ENCODE measurements at places on chromosomes 6 and 20.

GRCh38 chr6:70180901-70181599 is 121.8 kb downstream of the COL9A1 start:
- DNase-seq: no peak

- no peak for DNase-seq
Observed at GRCh38 chr6:4362326-4362725, 227.0 kb upstream of the ECI2 start.

GRCh38 chr6:105759015-105759414 is 327.1 kb upstream of the PRDM1 start:
- DNase-seq: no peak

- no peak for DNase-seq
Observed at GRCh38 chr6:90764001-90764400, 177.1 kb upstream of the MAP3K7 start.

DNA sequence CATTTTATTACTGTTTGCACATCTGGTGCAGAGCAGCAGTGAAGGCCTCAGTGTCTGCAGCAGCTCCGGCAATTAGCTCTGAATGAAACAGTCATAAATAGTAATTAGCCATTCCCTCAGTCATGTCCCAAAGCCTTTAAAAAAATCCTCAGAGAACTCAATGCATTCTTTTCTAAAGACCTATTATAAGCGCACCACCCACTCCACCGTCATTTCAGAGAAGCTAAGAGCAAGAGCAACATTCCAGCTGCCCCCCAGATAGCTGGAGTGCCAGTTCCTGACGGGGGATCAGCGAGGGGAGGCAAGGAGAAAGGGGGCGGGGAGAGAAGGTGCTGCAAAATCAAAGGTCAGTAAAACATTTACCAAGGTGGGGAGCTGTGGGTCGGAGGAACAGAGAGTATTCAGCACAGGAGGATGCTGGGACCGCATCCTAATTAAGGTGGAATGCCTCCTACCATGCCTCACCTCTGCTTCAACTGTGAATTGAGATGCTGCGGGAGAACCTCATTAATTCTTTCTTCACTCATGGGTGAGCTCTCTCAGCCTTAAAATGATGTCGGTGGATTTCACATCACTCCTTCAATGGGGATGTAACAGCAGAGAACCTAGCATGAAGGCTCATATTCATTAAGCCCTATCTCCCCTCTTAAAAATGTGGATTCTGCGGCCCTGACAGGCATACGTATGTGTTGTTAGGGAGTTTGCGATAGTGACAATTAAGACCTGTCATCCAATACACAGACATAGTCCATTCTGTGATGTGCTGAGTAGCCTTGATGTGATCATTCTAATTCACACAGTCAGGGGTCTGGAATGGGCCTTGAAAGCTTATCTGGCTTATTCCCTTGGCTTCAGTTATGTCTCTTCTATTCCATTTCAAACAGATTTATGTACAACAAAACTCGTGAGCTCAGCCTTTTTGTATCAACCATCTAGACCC is 469.5 kb upstream of the NRSN1 start:
- DNase-seq: no peak

- DNase-seq: no peak
Observed at GRCh38 chr6:169897601-169898358, 146.4 kb downstream of the ERMARD start.

DNA sequence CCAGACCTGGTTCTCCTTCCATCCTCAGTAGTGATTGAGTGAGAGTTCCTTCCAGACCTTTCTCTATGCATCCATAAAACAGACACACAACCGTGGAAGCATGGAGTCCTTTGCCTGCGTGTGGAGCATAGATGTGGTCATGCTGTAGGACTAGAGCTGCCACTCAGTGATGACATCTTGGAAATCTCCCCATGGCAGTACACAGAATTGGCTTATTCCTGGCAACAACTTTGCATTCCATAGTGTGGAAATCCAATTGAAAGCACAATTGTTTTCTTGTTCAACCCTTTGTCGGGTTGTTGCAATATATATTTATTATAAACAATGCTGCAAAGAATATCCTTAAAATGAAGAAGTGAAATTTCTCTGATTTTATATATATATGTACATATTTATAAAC is 547.8 kb downstream of the CDH26 start:
- DNase-seq: no peak

DNA sequence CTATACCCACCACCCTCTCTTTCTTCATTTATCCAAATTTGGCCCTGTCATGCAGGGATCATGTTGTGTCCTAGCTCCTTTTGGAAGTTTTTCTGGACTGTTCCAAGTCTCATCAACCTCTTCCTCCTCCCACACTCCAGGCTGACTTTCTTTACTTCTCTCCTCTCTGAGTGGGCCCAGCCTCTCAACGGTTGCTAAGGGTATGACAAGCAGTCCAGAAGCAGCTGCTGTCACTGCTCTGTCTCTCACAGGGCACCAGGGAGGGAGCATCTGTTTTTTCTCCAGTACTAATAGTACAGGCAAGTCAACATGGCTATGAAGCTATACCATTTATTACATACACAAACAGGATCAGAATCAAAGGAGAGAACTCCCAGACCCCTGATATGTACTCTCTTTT is 8.2 kb downstream of the NT5DC1 start:
- DNase-seq: no peak

DNA sequence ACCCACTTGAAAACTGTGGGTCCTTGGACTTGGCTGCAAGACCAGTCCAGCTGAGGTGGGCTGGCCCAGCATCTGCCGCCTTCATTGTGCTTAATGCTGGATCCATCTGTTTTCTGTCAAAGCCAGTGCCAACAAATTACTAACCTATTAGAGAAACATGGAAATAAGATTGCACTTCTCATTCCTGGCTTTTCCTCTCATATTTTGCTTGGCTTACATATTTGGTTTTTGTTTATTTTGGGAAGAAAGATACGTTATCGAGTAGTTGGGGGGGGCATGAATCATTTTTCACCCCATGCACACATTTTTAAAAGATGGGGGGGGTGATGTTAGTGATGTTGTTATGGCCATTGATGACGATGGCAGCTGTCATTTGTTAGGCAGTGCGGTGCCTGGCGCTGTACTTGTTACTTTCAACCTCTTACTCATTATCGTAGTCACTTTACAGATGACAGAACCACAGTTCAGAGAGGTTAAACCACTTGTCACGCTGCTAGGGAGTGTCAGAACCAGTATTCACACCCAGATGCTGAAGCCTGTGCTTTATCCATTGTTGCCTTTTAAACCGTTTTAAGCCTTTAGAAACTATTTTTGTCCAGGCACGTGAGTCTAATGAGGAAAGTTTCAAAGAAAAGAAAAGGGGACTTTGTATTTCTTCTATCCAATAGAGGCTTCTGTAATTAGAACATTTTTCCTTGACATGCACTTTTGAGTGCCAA is 180.0 kb downstream of the TMEM242 start:
- DNase-seq: no peak

DNA sequence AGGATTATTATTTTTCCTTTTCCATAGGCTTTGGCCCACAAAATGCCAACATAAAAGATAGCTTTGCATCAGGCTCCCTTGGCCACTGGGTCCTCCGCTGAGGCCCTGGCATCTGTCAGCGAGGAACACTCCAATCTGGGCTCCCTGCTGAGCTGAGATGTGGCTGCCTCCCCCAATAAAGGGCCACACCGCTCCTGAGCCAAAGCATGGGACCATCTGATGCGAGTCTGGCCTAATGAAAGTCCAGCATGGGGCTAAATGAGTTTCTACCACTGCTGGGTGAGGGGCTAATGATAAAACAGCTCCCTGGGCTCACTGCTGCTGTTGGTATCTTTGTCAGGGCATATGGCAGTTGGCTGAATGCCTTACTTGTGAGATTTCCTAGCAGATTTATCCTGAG is 817.5 kb upstream of the SLC35B3 start:
- DNase-seq: no peak

DNA sequence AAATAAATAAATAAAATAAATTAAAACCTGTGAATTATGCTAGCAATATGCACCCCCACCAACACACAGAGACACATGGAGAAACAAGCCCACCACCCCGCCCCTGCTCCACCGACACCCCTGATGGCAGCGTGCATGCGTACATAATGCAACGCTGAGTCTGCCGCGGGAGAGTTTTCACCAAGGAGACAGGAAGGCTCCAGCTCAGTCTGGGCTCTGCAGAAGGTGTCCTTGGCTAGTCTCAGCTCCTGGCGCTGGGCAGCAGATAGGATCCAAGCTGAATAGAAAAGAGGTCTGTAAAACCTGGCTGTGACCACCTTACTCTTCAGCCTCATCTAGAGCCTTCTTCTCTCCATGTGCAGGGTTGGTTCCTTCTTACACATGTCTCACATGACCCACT is 26.5 kb upstream of the HECA start:
- DNase-seq: no peak

GRCh38 chr6:13044390-13044789 is 283.9 kb downstream of the TBC1D7 start:
- no peak for DNase-seq

DNA sequence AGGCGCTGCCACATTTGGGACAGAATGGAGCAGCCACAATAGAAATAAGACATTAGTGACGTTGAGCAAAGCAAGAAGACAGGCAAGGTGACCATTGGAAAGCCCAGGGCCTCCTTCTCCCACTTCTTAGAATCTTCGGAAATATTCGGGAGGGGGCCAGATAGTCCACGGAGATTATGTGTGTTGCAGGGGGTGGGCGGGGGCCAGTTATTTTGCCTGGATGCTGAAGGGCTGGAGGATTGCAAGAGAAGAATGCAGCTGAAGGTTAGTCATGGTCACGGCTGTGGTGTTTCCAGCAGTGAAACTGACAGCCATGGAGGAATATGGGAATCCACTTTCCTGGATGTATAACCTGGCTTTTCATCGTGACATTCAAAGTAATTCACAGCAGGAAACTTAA is 88.6 kb downstream of the CDH26 start:
- DNase-seq: no peak

DNA sequence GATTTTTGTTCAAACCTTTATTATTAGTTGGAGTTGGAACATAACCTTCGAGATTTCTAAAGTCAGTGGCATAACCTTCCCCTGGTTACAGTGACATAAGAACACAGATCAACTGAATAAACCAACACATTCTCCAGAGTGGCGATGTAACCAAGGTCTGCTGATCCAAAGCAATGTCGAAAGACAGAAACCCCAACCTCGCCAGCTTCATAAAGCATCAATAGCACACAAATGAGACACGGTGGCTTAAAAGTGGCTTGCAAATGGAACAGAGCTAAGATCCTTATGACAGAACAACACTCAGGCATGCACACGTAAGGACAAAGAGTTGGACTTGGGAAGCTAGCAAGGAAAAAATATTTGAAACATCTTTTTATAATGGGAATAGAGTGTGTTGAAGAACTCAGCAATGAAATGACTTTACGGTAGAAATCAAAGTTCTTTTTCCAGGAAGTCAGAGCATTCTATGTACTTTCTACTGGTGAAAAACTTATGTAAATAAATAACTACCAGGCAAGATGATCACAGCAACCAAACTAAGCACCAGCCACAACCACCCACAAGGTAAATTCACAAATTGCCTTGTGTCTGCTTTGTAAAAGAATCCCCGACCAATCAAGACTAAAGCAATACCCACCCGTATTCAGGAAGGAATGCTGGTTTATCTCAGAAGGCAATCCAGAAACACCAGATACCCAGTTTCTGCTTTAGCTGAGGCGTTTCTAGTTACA is 61.0 kb upstream of the NHSL1 start:
- no peak for DNase-seq

- DNase-seq: no peak
Observed at GRCh38 chr20:59565768-59566461, 38.4 kb upstream of the PHACTR3 start.

DNA sequence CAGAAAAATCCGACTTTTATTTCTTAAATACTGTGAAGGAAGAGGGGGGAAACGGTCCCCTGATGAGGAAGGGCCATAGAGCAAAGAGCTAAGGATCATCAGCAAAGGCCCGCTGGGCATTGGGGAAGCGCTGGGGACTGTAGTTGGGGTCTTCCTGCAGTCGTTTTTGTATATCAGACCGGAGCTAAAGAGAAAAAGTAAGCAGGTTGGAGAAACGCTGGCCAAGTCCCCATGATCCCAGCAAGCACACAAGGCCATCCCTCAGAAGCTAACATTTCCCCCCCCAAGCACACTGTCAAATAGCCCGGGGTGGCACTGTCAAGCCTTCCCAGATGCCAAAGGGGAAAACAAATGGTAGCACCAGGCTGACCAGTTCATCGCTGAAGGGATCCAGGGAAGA is 13.4 kb downstream of the BAG6 start:
- no peak for DNase-seq

DNA sequence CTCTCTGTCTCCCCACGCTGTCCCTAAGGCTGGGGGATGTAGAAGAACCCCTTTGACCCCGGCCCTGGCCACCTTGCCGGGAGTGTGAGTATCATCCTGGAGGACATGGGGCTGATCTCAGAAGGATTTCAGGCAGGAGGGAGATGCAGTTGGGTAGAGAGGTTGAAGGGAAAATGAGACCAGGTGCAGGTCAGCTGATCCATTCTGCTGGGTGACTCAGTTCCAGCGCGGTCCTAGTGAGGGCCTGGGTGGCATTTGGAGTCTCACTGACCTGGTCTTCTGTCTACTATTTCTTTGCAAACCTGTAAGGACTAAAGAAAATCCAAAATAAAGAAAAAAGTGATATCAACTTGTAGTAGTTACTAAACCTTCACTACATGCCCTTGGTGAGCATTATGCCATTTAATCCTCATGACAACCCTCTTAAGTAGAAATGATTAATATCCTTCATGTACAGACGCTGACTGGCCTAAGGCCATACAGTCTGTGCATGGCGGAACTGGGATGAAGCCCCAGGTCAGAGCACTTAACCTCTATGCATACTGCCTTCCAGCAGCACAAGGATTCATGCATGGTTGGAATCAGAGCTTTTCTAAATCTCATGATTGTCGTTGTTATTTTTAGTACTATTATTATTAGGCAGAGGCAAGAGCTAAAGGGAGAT is 106.3 kb downstream of the ZDHHC14 start:
- DNase-seq: no peak

DNA sequence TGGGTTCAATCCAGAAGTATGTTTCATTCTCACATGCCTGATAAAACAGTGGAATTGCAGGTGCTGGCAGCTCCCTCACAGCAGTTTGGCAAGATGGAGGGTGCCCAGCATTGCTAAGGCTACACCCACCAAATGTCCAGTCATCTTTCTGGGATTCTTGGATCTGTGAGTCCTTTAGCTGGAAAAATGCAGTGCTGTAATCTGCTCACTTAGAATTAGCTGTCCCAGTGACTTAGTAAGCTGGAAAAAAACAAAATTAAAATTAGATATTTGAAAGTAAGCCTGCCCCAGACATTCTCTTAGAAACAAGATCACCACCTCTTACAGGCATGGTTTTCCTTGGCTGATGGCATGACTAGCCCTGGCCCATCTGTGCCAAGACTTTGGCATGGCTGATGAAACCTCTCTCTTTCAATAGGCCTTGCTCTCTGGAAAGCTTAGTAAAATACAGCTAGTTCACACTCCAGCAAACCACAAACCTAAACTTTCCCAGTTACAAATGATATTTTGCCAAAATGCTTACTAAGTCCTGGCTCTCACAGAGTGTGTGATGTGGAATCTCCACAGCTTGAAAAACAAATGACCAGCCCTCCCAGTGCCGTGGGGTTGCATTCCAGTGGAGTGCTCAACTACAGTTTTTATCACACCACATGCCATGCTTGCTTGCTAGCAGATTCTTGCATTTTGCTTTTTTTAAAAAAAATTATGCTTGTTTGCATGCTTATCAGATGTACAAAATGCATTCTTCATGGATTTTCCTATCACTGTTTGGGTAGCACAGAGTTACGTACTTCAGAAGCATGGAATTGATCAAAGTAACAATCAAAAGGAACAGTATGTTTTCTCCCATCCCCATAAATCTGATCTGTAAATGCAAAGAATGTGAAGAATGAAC is 261.5 kb downstream of the EYA4 start:
- no peak for DNase-seq
